Activated naive CD4-positive, alpha-beta T cell treated with anti-CD3 and anti-CD28 coated beads for 36 hours (primary cell): ENCODE measurements at places on chromosomes 12 and 14. TPM values are rescaled to one million over a fixed set of nuclear protein-coding genes. Genes with fewer than 3 reads are reported as not detected.

RNASE7 gene
- total RNA-seq: not detected

A2ML1 gene
- not detected for total RNA-seq

HIGD1C gene
- not detected for total RNA-seq

DNA sequence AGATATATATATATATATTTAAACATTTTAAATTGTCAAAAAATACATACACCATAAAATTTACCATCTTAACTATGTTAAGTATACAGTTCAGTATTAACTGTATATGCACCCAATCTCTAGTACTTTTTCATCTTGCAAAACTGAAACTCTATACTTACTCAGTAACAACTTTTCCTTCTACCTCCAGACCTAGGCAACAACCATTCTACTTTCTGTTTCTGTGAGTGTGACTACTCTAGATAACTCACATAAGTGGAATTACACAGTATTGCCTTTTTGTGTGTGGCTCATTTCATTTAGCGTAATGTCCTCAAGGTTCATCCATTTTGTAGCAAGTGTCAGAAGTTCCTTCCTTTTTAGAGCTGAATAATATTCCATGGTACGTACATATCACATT, 8.2 kb downstream of the FAM234B start:
- DNase-seq: no peak

- no peak for DNase-seq
Measured at GRCh38 chr12:29270446-29270845, 110.5 kb downstream of the ERGIC2 start.
